ENCODE measurements at places on chromosomes 1 and 21.

DNA sequence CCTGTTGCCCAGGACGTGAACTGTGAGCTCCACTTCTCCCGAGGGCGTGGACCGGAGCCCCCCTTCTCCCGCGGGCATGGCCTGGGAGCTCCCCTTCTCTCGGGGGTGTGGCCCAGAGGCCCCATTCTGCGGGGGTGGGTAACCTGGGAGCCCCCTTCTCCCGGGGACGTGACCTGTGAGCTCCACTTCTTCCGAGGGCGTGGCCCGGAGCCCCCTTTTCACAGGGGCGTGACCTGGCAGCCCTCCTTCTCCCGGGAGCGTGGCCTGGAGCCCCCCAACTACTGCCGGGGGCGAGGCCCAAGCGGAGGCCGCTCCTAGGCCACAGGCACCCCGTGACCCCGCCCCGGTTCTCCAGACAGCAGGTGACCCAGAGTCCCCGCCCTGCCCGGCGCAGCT lies 320 bp downstream of the C1orf174 start:
- no peak for DNase-seq

GRCh38 chr1:229403573-229403972 lies 30.3 kb downstream of the ACTA1 start:
- DNase-seq: no peak

GRCh38 chr1:48048064-48048463 lies 50.9 kb upstream of the TRABD2B start:
- no peak for DNase-seq

GRCh38 chr1:237042892-237043576 lies 1.1 kb downstream of the RYR2 start:
- peak; percentile 27 for DNase-seq

GRCh38 chr21:28269173-28269572 lies 723.5 kb downstream of the LTN1 start:
- DNase-seq: no peak

- DNase-seq: no peak
Observed at GRCh38 chr21:34807146-34807880, 138.5 kb downstream of the CLIC6 start.

DNA sequence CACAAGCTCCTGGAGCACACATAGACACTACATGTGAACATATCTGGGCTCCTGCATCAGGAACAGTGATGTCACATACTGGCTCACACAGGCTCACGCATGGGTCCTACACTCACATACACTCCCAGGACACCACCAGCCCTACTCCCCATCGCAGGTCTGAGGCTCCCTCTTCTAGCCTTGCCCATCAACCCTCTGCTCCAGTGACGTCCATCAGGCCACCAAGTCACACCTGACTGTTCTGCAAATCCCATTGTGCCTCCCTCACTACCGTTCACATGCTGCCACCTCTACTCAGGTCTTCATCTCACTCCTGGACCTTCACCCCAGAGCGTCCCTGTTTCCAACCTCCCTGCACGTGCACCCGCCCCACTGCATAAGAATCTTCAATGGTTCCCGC lies 18.1 kb downstream of the TFAP2E start:
- DNase-seq: no peak

GRCh38 chr1:4693891-4694290 lies 39.5 kb downstream of the AJAP1 start:
- DNase-seq: no peak

DNA sequence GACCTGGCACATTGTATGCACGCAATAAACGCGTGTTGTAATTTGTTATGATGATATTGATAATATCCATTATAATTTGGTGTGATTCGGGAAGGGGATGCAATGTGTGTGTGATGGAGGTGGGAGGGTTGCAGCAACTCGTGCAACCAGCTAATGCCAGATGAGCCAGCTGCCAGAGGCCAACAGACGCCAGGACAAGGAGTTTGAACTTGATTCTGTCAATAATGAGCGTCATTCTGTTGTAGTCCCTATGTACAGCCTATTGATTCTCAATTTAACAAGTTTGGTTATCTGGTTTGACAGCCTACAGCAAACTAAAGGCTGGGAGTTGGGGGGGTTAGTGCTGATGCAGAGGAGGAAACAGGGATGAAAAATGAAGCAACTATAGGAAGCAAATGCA lies 35.5 kb downstream of the TIAM1 start:
- no peak for DNase-seq

DNA sequence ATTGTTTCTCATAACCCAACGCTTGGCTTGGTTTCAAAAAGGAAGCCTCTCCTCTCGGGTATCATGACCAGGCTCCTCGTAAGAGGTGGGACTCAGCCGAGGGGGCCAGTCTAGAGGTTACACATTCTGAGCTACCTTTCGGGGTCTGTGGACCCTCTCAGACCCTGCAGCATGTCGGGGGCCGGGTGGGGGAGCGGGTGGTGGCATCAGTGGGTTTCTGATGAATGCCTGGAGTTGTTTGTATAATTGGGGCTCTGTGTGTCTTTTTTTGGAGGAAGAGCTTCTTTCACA lies 229.3 kb downstream of the CAMTA1 start:
- DNase-seq: peak; percentile 37

DNA sequence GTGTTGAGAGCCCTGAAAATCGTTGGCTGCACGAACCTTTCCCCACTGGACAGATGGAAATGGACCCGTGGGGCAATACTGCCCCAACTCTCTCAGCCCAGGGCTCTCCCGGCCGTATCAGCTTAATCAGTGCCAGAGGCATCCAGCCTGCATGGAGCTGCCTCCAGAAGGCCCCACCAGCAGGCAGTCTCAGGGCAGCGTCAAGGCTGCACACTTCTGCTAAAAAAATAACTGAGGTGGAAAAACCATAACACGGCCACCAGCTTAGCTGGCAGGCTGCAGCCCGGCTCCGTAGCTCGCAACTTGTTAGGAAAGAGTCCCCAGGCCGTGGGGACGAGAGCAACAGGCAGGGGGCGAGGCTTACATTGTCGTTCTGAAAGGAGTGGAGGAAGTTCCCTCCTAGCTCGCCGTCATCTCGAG lies 27.9 kb downstream of the MRPL37 start:
- no peak for DNase-seq

DNA sequence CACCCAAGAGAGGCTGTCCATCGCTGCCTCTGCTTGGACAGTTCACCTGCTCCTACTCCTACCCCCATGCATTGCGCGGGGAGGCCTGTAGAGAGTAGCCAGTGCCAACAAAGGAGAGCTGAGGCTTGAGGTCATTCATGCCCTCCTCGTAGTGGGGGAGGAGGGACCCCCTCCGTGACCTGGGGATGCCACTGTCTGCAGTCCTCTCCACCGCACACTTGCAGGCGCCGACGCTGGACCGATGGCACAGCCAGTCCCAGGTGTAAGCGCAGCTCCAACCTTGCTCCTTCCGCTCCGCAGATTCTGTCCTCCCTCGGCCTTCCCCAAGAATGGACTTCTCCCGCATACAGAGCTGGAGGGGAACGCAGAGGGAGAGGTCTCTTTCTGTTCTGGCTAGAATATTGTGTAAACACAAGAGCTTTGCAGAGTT lies 672 bp upstream of the PHLDA3 start:
- no peak for DNase-seq

DNA sequence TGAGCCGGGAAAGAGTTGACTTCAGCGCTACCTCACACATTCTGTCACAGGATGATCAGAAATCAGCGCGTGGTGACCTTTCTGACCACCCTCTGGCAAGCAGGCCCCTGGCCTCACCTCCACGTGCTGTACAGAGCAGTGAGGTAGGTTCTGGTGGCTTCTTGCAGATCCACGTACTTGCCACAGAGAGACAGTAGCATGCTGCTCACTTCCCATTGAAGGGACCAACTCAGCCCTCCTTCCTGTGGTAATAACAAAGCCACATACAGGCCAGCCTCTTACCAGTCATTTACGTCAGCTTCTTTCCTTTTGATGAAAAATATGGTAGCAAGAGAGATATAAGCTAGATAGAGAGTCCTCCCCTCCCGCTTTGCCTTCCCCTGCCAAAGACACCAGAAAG lies 200.7 kb downstream of the CHRM3 start:
- no peak for DNase-seq
